T-helper 17 cell (primary cell): ENCODE measurements at places on chromosomes 7 and 10.

DNA sequence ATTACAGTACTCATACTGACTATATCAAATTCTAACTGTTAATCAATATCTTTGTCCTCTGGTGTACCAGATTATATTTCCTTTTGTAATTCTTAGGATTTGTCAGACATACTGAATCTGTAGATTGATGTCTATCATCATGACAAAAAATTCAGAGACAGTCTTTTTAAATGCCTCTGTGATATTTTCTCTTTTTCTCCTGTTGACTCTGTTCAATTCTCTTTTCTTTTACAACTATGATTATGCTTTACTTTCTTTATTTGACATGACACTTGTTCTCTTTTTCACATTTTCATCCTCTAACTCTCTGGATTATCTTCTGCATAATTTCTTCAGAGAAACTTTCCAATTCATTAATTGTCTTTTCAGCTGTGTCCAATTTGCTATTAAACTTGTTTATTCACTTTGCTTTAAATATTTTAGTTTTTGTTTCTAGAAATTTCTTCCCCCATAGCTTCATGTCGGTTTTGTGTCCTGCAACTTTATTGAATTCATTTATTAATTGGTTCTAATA is 153.6 kb downstream of the PFKFB3 start:
- DNase-seq = no peak

DNA sequence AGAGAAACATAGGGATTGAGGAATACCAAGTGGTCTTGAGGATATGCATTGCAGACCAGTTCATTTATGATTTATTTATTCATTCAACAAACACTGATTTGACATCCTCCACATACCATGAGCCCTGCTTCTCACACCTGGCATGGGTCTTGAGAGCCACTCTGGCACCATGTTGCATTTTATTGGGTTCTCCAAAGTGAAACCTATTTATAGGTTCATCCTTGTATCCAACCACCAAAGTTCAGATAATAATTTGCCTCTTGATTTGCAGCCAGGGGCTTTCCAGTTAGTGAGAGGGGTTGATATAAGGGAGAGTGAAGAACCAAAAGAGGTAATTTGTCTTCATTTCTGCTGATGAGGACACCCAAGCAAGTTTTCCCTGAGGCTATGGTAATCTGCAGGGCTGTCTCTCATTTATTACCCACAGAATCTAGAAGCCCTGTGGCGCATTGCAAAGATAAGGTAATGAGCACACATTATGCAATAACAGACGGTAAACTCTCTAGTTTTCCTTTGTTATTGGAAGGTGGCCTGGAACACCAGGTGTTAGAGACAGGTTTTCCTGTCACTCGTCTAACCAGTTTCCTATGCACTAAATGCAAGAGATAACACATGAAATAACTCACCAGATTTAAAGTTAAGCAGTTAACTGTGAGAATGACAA is 28.8 kb upstream of the ICA1 start:
- DNase-seq = no peak

DNA sequence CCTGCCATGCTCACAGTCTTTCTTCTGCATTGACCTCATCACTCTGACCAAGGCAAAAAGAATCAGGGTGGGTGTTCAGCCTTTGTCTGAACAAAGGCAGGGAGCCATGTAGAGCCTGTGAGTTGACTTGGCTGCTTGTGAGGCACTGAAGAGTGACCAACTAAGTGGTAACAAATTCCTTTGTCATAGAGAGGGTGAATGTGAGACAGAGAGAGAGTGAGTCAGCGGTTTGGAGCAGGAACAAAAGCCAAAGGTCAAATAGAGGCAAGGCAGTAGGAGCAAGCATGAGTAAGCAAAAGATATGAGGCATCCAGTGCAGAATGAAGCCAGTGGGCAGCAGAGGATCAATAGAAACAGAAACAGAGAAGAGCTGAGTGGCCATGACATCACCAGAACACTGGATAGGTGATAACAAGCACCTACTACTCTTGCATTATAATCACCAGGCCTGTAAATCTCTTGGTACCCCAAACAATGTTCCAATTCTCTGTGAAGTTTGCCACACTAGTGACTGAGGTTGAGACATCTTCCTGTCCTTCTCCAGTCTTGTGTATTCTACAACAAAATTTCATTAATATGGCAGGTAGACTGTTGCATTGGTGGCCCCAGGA is 116.2 kb upstream of the LAMB4 start:
- DNase-seq = no peak

DNA sequence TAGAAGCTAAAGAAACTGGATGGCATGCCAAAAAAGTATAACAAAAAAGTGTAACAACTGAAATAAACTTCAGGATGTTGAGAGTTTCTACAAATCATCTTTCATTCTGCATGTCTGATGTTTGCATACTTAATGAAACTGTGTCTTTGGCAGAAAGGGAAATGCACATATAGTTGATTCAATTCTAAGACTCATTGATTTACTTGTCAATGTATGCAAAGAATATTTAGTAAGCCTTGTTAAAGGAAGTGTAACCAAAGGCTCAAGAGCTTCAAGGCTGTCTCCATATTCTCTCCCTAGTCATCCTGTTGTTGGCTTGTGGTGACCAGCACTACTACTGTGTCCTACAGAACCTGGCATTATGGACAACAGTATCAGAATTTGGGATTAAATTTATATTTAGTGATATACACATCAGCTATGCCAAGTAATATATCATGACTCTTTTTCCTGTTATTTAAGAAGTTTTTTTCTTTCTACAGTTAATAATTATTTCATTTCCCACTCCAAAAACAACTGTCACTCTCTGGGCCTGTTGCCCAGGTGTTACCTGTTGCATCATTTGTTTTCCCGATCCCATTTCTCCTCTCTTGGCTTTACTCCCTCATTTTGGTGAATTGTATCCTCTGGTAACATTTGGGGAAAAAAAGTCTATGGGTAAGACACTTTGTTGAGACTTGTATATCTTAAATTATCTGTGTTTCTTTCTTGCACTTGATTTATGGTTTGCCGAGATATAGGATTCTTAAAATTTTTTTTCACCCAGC is 226.6 kb upstream of the BMPER start:
- no peak for DNase-seq

- no peak for DNase-seq
Observed at GRCh38 chr7:1943933-1944618, 274.0 kb downstream of the ELFN1 start.

DNA sequence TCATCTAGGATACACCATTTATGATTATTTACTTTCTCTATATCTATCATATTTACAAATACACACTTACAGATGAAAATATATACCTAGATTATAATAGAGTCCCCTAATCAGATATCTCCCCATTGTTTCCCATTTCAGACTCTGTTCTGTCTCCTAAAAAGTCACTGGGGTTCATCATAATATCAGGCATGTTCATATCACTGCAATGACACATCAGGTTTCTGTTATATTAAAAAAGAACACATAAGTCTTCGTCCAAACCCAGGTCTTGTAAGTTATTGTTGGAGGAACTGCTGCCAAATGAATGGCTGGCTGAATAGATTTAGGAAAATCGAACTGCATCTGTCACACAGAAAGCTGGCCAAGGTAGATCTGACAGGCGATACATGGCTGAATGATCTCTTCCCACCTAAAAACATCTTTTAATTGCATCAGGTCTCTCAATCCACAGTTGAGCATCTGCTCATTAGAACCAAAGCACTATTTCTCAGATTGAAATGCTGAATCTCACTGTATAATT is 178.7 kb downstream of the CACNA2D1 start:
- DNase-seq = no peak

- DNase-seq = no peak
Observed at GRCh38 chr10:108014902-108015177, 850.3 kb upstream of the SORCS1 start.

DNA sequence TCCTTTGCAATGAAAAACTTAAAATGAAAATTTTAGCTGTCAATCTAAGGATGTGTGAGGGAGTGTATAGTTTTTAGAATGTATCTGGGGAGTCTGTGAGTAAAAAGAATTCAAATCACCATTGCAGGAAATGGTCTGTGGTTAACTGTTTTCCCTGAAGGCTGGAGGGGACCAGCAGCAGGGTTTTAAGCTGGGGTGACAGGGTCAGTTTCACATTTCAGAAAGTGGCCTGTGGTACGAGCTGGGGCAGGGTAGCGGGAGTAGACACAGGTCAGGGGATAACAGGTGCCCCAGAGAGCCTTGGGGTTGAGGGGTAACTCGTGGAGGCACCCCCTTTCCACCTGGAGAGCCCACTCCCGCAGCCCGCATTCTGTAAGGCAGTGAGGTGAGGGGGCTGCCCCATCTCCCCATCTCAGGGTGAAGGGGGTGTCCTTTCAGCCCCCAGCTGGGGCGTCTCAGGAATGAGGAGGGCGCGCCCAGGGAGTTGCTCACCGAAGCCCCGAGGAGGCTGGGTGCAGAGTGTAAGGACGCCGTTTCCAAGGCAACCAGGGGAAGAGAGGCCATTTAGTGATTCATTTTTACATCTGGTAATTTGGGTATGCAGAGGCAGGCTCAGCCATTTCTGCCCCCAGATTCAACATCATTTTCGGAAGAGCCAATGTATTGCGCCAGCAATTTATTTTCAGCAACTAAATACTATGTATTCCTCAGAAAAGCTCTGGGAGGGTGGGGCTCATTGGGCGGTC is 168.9 kb downstream of the SLIT1 start:
- no peak for DNase-seq

DNA sequence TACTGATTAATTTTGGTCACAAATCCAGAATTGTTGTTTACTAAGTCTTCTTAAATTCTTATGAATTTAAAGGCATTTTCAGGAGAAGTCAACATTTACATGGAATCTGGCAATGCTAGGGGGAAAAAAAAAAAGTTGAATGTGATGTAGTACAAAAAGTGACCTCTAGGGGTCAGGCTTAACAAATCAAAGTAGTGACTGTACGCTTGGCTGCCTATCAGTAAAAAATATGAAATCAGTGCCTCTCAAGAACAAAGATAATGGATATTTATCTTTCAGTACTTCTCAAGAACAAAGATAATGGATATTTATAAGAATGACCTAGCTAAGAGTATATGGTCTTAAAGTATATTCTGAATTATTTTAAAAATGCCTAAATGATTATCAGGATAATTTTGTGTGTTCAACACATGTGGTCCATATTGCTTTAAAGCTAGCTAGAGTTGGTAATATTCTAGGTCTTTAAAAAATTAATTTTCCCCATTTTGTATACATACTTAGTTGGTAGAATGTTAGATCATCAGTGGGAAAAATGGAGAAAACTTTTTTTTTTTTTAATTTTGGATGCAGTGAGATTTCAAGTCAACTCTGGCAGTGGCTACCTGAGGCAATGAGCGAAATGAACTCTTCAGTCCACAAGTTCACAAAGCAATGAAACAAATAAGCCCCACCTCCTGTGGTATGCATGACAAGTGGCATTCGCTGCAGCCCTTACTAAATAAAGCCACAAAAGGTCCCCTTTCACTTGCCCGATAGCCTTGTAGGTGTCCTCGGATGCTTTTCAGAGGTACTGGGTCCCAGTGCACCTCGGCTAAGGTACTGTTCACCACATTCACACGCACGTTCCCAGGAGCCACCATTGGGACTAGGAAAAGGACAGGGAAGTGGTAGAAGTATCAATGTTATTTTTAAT is 51.2 kb upstream of the LAMB4 start:
- DNase-seq = no peak

GRCh38 chr7:94355454-94355853 is 39.2 kb upstream of the COL1A2 start:
- no peak for DNase-seq

DNA sequence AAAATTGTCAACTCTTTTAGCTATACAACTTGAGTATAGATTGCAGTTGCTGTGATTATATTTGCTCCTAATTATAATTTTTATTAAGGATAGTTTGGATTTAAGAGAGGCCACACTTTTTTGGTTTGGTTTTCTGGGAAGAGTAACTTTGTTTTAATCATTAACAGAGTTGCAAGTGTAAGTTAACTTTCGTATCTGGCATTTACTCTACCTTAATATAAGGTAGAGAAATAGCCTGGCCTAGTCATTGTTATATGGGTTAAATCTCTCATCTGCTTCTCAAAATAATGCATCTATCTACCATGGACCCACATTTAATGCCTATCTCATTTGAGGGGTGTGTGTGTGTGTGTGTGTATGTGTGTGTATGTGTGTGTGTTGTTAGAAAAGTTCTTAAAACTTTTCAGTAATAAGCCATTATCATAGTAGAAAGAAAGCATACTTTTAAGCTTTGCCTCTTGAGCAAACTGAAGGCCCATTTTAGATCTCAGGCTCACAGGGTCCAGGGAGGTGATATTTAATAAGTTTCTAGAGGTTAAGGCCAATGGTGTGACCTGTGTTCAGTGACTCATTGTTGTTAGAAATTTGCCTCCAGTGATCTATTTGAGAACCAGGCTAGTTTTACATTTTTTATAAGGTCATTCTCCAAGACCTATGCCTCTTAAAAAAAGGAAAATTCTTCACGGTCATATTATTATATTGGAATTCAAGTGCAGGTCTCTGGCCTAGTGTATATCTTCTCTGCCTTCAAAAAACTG is 10.9 kb upstream of the TEX47 start:
- DNase-seq = no peak

DNA sequence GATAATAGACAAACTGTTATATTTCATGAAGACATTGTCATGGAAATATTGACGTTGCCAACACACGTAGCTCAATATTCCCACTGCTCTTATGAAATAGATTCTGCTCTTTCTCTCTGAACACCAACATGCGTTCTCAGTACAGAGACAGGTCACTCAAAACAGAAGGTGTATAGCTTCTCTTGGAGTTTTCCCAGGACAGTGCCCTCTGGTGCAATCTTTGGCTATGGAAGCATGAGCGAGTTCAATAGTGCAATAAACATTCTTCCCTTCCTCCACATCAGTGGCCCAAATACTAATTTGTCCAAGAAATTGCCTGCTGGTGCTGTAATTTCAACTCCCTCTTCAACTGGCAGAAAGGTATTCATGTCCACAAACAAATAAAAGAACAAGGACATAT is 145.3 kb downstream of the MAGI2 start:
- DNase-seq = no peak

- DNase-seq = no peak
Observed at GRCh38 chr7:74527842-74528241, 74.1 kb downstream of the GTF2IRD1 start.

GRCh38 chr10:69265521-69265920 is 12.8 kb upstream of the HK1 start:
- no peak for DNase-seq

DNA sequence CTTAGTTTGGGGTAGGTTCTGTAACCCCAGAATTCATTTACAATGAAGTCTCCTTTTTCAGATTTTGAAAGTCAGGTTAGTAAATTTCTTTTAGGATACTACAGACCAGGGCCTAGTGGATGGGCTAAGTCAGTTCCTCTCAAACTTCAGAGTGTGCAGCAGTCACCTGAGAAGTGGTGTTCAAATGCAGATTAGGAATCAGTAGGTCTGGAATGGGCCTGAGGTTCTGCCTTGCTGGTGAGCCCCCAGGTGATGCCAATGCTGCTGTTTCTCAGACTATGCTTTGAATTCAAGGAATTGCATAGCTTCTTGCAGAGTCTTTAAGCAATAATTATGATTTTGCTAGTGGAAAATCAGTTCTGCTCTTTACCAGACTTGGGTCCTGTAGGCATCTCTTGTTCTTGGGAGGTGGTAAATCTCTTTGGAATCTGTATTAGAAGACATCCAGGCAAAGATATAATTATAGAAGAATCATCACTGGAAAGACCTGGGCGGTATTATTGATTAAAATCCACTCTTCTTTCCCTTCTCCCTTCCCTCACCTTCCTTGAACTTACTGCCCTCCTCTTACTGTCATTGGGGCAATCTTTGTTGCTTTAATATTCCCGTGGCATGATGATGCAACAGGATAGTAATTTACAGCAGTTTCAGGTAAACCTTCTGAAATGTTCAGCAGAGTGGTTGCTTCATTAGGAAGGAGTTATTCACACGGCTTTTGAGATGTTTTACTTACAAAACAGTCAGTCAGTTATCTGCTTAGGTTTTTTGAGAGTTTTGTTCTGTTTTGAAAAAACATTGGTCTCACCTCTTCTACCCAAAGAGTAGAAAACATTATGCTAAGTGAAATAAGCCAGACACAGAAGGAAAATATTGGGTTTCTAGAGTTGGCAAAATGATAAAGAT is 87.2 kb downstream of the NRF1 start:
- no peak for DNase-seq
